Fibroblast of lung (primary cell): ENCODE measurements at places on chromosomes 3 and 15. TPM values are rescaled to one million over a fixed set of nuclear protein-coding genes. Genes with fewer than 3 reads are reported as not detected.

The SLC6A11 gene
- not detected in 2 replicates for total RNA-seq

The CD200R1 gene
- 0.17 TPM in 1 of 2 replicates, not detected in the other for total RNA-seq

The GREM1 gene
- total RNA-seq, result 113 and 364 TPM in 2 replicates

The KPNA4 gene
- 34.7 and 38.8 TPM in 2 replicates for total RNA-seq

DNA sequence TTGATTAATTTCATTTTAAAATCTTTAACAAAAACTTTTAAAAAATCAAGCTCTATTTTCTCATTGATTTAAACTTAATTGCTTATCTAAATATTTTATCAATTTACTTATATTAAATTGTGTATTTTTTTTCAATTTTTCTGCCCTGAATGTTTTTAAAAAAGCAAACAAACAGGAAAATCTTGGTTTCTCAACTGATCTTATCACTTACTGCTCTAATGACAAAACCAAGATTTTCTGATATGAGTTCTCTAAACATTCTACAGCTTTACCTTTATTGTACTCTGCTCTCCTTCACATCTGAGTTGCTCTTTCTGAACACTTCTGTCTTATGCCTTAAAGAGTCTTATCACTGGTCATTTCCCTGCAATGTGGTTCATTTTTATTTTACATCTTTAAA lies 587.8 kb upstream of the BCHE start:
- no peak for DNase-seq

- no peak for DNase-seq
These were observed 130.4 kb downstream of the FEZF2 start for GRCh38 chr3:62242831-62243509.

- no peak for DNase-seq
These were observed 256.1 kb upstream of the ARPP21 start for GRCh38 chr3:35383216-35383615.

- DNase-seq, result no peak
These were observed 2.0 kb upstream of the GP9 start for GRCh38 chr3:129058441-129059200.

DNA sequence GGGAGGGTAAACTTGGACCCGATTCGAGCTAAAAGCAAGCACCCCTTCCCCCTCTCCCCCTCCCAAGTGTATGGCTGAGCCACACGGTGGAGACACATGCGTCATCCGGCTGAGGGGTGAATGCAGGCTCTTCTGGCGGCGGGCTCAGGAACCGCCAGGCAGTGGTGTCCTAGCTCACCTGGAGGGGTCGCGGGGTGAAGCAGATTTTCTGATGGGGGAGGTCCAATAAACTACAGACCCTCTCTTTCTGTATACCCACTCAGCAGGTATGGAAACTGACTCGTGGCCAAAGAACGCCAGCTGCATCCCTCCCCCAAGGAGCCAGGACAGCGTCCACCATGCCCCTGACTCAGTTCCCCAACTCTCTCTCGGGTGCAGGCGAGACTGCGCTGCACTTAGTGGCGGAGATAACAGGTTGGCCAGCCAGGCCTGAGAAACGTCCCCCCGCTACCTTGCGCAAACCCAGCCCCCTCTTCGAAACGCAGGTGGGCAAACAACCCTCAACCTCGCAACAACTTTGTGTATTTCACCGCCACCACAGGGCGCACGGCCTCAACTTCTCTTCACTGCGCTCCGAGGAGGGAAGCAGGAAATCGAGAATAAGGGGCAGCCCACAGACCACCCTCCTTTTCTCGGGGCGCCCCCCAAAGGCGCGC lies 1.3 kb downstream of the MAGI1 start:
- DNase-seq, result peak; percentile 36

DNA sequence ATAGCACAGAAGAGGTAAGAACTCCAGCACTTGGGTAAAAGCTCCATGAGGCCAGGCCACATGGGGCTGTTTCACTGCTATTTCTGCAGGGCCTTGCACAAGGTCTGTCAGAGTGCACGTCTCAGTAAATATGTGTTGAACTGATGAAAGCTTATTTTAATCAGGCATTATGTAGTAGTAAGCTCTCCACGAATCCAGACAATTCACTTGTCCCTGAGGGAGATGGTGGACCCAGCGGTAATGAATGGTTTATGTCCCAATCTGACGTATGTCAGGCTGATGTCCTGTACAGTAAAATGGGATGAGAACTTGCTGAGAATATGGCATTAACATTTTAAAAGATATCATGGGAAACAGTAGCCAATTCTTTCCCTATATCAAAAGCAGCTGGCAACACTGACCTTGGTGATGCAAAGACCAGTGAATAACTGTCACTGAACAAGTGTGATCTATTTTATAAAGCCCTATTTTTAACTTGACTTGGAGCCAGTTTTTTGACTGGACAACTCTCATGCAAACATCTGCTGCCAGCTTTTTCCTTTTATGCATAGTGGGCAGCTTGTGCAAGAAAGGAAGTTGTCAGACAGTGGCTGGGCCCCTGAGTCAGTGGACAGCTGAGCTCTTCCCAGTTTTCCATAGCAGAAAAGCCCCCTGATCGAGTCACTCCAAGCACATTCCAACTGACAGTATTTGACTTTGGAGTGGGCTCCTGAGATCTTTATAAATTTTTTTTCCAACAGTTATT lies 519.8 kb upstream of the MDFIC2 start:
- DNase-seq, result peak; percentile 93

DNA sequence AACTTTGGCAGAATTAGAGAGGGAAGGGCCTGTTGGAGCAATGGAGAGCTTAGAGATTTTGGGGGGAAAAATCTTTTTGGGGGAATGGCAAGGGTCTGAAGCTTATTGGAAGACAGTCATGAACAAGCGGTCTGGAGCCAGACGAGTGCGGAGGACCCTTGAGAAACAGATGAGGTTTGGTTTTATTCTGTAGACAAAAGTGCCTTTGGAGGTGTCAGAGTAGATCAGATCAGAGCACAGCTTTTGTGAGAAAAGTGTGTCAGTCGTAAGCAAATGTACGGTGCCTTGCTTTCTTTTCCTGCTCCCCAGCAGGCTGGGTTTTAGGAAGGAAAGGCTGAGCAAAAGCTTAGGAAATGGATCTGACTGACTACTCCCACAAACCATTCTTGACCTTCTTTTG lies 236.8 kb upstream of the TPRG1 start:
- DNase-seq, result no peak

DNA sequence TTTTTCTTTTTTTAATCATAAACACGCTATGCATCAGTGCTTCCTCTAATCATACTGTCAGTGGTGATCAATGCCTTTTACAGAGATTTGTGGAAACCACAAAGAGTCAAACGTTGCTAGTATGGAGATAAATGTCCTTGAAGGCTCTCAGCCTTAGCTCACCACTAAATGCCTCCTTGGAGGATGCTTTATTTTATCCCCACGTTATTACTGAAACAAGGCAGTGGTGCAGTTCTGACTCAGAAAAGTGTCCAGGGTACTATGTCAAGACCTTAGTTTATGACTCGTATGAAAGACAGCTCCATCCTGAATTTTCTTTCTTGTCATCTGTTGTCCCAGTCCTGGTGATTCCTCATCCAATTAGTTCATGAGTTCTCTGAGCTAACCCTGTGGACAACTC lies 1146.7 kb downstream of the IGSF11 start:
- no peak for DNase-seq

DNA sequence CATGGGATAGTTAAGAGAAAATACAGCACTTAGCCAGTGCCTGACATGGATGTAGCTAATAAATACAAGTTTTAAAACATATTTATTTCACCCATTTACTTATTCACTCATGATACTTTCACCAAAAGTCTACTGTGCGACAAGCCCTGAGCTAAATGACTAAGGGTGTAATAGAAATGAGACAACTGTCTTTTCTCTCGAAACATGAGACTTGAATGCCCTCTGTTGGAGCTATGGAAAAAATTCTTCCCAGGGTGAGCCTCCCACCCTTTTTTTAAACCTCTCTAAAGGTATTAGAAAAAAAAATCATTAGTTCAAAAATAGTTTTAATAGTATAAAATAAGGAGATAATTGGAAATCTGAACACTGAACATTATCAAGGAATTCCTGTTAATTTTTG lies 24.3 kb upstream of the RPL14 start:
- no peak for DNase-seq

DNA sequence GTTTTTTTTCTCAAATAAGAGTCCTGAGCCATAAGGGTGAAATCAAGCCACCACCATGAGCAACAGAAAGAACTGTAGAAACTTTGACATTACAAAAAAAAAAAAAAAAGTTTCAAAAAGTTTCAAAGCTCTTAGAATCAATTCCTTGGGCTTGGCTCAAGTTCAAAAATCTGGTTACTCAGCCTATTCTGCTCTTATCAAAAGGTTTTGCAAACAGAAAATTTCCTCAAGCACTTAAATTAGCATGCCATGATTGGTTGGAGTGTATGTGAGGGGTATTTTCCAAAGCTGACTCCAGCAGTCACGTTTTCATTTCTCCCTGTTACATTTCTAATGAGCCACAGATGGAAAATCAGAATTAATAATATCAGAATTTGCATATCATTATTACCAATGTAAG lies 12.1 kb upstream of the PEX5L start:
- no peak for DNase-seq

- no peak for DNase-seq
These were observed 150.5 kb upstream of the ZNF385D start for GRCh38 chr3:21901484-21901883.

GRCh38 chr3:72633121-72633520 lies 215.1 kb downstream of the SHQ1 start:
- peak; percentile 65 for DNase-seq

GRCh38 chr3:53665608-53666425 lies 171.4 kb downstream of the CACNA1D start:
- DNase-seq, result no peak

DNA sequence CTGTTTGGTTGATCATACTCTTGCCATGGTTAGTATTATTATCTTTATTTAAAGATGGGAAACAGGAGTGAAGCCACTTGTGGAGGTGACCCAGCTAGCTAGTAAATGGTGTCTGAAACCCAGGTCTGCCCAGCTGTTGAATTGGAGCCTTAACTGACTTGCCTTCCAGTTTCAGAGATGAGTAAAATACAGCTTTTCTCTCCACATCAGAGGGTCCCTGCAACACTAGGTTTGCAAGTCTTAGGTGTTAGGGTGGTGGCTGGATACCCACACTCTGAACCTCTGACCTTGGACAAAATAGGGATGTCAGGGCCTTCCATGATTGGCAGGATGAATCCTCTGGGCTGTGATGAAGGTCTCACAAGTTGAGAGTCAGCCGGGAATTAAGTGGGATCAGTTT lies 4.1 kb downstream of the FLNB start:
- no peak for DNase-seq

DNA sequence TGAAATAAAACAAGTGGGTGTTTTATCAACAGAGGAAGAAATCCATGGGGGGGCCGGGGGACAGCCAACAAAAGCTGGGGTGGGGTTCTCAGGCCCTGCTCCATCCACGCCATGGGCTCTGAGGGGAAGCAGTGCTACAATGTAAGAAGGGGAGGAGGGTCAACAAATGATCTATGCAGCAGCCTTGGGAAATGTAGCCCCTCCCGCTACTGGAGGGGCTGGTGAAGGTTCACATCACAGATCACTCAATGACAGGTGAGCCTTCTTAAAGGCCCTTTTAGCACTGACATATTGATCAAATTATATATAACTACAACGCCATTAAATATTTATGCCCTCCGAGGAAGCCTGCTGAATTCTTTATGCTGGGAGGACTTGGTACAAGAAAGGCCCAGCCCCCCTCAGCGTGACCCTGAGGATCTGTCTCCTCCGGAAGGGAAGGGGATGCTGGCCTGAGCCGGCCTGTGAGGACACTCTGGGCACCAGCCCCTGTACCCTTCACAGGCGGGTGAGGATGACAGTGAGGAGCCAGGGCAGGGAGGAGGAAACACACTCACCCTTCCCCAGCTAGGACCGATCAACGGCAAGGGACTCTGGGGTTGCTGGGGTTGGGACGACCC lies 15.3 kb downstream of the TLE3 start:
- no peak for DNase-seq

GRCh38 chr3:100076731-100077529 lies 37.4 kb downstream of the FILIP1L start:
- no peak for DNase-seq

- peak; percentile 59 for DNase-seq
These were observed 194.6 kb upstream of the TPM1 start for GRCh38 chr15:62847900-62848489.

- no peak for DNase-seq
These were observed 149.0 kb downstream of the APBA2 start for GRCh38 chr15:29034593-29035335.

- no peak for DNase-seq
These were observed 1106.8 kb downstream of the ROBO1 start for GRCh38 chr3:78660957-78661356.

- DNase-seq, result no peak
These were observed at the start of gene RGMA for GRCh38 chr15:93088981-93089726. RGMA (minus strand) TSS chr15:93089211; CDS start chr15:93088932, 279 bp downstream.

DNA sequence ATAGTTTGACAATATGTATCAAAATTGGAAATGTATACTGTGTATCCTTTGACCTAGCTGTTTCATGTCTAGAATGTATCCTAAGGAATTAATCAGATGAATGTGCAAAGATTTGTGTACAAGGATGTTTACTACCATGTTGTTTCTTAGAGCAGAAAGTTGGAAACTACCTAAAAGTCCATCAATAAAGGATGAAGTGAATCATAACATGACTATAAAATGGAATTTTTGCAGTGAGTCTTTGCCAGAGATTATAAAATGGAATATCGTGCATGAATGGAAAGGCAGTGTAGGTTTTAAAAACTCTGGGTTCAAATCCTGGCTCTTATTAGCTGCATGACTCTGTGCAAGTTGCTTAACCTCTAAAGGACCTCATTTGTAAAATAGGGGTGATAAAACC lies 14.3 kb downstream of the POGLUT1 start:
- DNase-seq, result no peak
